T-helper 17 cell (primary cell): ENCODE measurements at places on chromosomes 3 and 15.

- no peak for DNase-seq
Observed at GRCh38 chr15:47954196-47954595, 166.6 kb upstream of the SLC24A5 start.

- no peak for DNase-seq
Observed at GRCh38 chr3:89332386-89332785, 225.0 kb downstream of the EPHA3 start.

GRCh38 chr3:104598848-104599511, 767.7 kb upstream of the ALCAM start:
- DNase-seq: no peak

GRCh38 chr15:78625606-78626280, 4.9 kb upstream of the CHRNA3 start:
- DNase-seq: no peak

DNA sequence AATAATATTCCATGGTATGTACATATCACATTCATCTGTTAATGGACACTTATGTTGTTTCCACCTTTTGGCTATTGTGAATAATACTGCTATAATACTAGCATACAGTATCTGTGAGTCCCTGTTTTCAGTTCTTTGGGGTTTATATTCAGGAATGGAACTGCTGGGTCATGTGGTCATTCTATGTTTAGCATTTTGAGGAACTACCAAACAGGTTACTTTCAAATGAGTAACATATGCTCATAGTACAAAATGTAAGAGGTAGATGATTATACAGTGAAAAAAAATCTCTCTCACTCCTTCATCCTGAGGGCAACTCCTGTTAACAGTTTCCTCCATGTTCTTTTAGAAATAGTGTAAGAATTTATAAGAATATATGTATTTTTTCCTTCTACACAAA, 162.2 kb downstream of the PLD1 start:
- no peak for DNase-seq

- no peak for DNase-seq
Observed at GRCh38 chr3:155745795-155746550, 1.1 kb upstream of the PLCH1 start.

- no peak for DNase-seq
Observed at GRCh38 chr3:57919987-57920386, 88.2 kb upstream of the FLNB start.

DNA sequence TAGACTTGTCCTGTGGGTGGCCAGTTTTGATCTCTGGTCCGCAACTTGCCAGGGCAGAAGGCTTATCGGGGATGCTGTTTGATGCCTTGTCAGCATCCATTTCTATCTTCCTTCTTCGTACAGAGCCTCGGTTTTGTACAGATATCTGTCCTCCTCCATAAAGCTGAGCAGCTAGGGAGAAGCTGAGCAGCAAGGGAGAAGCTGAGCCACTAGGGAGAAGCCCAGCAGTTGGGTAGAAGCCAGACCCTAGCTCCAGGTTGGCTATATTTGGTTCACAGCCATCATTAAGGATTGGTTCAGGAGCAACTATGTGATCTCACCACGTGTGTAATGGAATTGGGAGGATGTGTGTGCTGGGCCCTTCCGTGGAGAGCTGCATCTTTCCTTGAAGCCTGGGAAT, 46.7 kb downstream of the PTPRG start:
- DNase-seq: no peak

- no peak for DNase-seq
Observed at GRCh38 chr15:77886805-77887448, 190.6 kb downstream of the TBC1D2B start.

- no peak for DNase-seq
Observed at GRCh38 chr3:88231632-88232031, 81.9 kb downstream of the C3orf38 start.

DNA sequence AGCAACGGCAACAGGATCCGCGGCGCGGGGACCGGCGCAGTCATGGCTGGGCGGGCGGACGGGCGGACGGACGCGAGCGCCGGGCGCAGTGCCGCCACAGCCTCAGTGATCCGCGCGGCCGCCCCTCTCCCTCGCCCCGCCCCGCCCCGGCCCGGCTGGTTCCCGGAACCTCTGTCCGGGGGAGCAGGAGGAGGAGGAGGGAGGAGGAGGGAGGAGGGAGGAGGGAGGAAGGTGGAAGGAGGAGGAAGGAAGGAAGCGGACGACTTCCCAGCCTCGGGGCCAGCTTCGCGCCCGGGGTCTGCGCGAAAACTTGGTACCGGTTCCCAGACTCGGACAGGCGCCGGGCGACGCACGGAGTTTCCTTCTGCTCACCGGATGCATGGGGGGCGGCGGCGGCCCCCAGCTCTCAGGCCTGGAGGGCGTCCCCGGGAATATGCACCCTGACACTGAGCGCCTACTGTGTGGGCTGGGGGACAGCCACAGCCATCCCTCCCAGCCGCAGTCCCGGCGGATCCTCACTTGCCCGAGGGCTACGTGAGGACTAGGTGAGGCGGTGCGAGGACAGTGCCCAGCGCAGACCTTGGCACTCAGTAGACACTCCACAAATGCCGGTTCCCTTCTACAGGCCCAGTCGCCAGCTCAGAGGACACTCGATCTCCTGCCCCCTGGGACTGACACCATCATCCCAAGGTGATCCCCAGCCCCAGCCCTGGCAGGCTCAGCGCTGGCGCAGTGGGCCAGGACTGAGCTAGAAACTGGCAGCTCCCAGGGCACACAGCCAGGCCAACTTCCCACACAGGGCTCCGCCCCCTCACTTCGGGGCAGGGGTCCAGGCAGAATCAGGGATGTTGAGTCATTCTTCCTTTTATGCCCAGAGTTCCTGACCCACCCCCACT, at the start of gene SHISA5:
Gene SHISA5 (minus strand): TSS at position 124 of the 896 bp plus-strand sequence. CDS start 80 bp downstream, at position 44.
- DNase-seq: peak; percentile 37

GRCh38 chr3:52533623-52534280, at the start of gene NT5DC2:
Gene NT5DC2 (minus strand): TSS chr3:52533857. CDS start chr3:52533737, 120 bp downstream.
- peak; percentile 68 for DNase-seq

- no peak for DNase-seq
Observed at GRCh38 chr3:190182418-190183043, 61.8 kb upstream of the P3H2 start.

- no peak for DNase-seq
Observed at GRCh38 chr15:39777496-39777895, 5.1 kb downstream of the FSIP1 start.

DNA sequence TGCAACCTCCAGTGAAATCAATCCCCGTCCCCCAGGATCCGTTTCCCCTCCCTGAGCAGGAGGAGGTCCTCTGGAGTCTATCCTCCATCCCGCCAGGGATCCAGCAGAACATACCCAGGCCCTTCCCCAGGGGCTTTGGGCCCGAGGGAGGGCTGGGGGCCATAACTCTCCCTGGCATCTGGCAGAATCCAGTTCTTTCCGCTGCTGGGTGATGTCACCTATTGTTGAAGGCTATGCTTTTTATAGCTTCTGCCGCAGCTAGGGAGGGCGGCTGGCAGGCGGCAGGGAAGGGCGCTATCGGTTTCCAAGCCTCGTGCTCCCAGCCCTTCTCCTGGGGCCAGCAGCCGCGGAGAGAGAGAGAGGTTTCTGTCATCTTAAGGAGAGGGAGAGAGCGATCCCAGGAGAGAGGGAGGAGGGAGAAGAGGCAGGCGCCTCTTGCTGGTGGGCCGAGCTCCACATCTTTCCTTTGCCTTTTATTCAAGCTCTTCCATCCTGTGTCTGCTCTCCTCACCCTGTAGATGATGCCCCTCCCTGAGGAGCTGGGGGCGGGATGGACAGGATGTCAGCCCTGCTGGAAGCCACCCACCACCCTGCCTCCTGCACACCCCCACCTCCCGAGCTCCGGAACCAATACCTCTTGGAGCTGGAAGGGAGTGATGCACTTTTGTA, 120.1 kb downstream of the ANP32A start:
- DNase-seq: no peak

DNA sequence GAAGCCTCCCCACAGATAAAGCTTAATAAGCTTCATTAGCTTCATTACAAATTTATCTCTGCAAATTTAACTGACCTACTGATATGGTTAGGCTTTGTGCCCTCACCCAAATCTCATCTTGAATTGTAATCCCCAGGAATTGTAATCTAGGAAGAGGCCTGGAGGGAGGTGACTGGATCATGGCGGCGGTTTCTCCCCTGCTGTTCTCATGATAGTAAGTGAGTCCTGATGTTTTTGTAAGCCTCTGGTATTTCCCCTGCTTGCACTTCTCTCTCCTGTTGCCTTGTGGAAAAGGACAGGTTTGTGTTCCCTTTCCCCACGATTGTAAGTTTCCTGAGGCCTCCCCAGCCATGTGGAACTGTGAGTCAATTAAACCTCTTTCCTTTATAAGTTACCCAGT, 226.1 kb upstream of the TTC14 start:
- no peak for DNase-seq

- DNase-seq: no peak
Observed at GRCh38 chr3:25888892-25889524, 99.1 kb downstream of the OXSM start.

DNA sequence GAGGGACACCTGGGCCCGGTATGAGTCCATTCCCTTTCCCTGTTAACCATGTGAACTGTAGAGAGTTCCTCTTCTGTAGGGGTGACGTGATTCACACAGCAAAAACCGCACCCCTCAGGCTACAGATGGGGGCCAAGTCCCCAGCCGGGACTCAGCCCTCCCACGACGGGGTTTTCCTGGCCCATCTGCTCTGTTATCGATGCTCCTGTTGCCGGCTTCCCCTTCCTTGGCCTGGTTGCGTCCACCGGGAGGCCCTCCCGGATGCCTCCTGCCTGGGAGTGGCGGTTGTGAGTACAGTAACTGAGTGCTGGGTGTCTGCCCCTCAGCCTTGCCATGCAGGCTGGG, 817 bp upstream of the PLXNA1 start:
- DNase-seq: peak; percentile 55

- no peak for DNase-seq
Observed at GRCh38 chr15:80489030-80489594, 84.9 kb downstream of the ARNT2 start.

DNA sequence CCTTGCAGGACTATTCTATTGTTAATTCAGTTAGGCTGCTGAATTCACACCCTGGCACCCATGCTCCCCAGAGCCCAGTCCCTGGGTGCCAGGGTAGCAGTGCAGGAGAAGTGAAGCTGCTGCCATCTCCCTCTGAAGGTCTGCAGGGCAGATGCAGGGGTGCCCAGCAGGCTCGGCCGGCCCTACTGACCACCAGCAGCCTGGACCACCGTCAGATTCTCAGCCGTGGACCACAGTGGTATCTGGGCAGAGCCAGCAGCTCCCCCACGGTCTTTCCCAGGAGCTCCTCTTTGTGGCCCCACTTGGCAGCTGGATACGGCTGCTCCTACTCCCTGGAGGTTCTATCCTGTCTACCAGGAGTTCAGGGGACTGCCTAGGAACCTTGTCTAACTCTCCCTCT, 46.8 kb downstream of the ALDH1L1 start:
- no peak for DNase-seq

DNA sequence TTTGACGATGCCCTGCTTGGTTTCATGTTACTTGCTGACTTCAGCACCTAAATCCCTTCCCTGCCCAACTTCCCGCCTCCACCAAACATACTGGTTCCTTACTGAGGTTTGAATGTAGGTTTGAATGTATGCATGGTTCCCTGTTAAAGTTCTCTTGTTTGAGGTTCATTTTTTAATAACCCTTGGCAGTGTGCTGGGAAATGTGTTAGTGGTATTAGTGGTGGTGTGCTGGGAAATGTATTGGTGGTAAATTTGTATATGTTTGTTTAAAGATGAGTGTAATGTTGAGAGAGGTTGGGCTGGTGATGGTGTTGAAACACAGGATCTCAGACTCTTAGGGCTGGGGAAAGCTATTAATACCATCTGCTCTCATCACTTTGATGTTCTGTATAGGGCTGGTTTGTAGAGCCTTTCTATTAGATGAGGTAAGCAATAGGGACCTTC, 392.7 kb downstream of the PTPRG start:
- DNase-seq: no peak

DNA sequence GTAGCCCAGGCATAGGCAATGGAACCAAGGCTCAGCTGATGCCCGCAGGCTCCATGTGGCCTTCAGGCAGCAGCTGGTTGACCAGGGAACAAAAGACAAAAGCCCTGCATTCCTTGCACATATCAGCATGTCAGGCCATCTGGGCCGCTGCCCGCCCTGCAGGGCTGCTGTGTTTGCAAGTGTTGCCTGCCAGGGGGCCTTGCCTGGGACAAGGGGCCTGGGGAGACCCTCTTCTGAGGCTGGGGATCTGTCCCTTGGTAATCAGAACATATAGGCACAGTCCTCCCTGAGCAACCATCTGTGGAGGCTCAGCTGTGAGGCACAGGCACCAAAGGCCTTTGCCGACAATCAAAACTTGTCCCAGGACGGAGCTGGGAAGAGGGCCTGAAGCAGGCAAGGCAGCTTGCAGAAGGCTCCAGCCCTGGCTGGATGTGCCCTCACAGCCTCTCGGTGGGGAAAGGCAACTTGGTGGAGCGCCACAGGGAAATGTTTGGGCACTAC, 138.2 kb downstream of the TPRA1 start:
- DNase-seq: peak; percentile 0

- DNase-seq: no peak
Observed at GRCh38 chr3:48538451-48538850, 18.2 kb downstream of the PFKFB4 start.

- no peak for DNase-seq
Observed at GRCh38 chr3:159126261-159127020, 324.6 kb downstream of the MFSD1 start.

- DNase-seq: no peak
Observed at GRCh38 chr3:167051421-167051820, 328.7 kb downstream of the ZBBX start.

DNA sequence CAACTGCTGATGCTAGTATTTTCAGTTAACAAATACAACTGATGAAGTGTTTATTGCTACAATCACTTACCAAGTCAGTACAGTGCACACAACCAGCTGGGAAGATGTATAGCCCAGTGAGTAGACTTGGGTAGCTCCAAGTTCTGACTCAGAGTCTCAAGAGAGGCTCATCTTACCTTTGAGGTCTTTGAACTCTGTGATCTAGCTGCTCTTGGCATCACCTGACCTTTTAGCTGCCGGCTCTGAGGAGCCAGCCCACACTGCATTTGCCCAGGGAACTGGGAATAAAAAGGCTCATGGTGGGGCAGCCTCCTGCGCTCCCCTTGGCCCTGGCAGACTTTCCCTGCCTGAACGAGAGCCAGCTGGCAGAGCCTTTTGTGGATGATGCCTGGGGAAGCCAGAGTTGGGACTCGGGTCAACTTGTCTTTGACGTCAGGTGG, 82.6 kb downstream of the CEMIP start:
- DNase-seq: no peak

DNA sequence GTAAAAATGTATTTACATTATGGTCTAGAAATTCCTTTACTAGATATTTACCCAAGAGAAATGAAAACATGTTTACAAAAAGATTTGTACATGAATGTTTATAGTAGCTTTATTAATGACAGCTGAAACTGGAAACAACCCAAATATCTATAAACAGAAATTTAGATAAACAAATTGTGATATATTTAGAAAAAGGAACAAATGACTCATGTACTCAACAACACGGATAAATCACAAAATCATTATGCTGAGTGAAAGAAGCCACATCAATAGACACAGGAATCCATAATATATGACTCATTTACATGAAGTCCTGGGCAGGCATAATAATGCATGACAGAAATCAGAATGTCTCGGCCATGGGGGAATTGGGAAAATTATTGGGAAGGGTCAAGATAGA, 1020.2 kb downstream of the SQOR start:
- no peak for DNase-seq

- no peak for DNase-seq
Observed at GRCh38 chr3:155230382-155230781, 63.1 kb downstream of the STRIT1 start.

GRCh38 chr15:78048628-78048920, 28.9 kb downstream of the TBC1D2B start:
- no peak for DNase-seq

- no peak for DNase-seq
Observed at GRCh38 chr15:43792761-43793476, 799 bp downstream of the SERF2 start.
